ENCODE measurements at places on chromosomes 16 and 17. TPM values are rescaled to one million over a fixed set of nuclear protein-coding genes. Genes with fewer than 3 reads are reported as not detected.

PNMT gene
- total RNA-seq: not detected

ELMO3 gene
- not detected for total RNA-seq

CACNG5 gene
- total RNA-seq: not detected

CD7 gene
- not detected for total RNA-seq

TBC1D3E gene
- total RNA-seq: not detected

HOXB7 gene
- total RNA-seq: not detected

TRAF7 gene
- 63.6 TPM for total RNA-seq

RAB37 gene
- total RNA-seq: 4.3 TPM

GRCh38 chr16:1188432-1189189, 35.7 kb downstream of the CACNA1H start:
- DNase-seq: peak; percentile 90

- DNase-seq: no peak
Measured at GRCh38 chr17:42748908-42749798, 4.3 kb upstream of the EZH1 start.

- DNase-seq: no peak
Measured at GRCh38 chr17:33267271-33267790, 25.8 kb downstream of the ASIC2 start.

DNA sequence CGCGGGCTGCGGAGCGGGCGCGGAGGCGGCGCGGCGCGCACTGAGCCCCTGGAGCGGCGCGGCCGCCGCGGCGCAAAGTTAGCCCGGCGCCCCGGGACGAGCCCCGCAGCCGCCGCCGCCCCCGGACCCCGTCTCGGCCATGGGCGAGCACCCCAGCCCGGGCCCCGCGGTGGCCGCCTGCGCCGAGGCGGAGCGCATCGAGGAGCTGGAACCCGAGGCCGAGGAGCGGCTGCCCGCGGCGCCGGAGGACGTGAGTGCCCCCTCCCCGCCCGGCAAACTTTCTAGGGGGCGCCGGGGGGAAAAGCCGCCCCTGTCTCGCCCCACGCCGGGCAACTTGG, 388 bp downstream of the RHBDL3 start:
- no peak for DNase-seq

- DNase-seq: no peak
Measured at GRCh38 chr16:49189286-49189685, 92.4 kb downstream of the CBLN1 start.

GRCh38 chr17:58664302-58664701, 27.5 kb downstream of the TEX14 start:
- no peak for DNase-seq

GRCh38 chr16:66668777-66669444, 27.6 kb downstream of the CMTM4 start:
- DNase-seq: no peak

GRCh38 chr17:11996722-11997146, 541 bp downstream of the ZNF18 start:
- no peak for DNase-seq

- no peak for DNase-seq
Measured at GRCh38 chr17:67959510-67959909, 36.8 kb downstream of the C17orf58 start.

DNA sequence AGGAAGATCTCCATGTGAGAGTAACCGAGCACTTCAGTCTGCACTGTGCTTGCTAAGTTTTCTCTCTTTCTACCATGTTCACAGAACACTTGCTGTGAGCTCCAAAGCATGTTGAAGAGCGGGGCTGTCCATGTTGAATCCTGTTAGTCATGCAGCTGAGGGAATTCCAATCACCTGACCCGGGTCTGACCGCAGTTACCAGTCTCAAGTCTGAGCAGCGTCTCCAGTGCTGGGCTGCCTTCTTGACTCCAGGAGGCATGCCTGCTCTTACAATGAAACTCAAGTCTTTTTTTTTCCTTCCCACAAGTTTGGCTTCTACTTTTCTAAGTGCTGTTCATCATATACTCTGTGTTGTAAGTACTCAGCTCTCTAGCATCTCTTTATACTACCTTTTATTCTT, 44.3 kb downstream of the HOXB1 start:
- peak; percentile 16 for DNase-seq

DNA sequence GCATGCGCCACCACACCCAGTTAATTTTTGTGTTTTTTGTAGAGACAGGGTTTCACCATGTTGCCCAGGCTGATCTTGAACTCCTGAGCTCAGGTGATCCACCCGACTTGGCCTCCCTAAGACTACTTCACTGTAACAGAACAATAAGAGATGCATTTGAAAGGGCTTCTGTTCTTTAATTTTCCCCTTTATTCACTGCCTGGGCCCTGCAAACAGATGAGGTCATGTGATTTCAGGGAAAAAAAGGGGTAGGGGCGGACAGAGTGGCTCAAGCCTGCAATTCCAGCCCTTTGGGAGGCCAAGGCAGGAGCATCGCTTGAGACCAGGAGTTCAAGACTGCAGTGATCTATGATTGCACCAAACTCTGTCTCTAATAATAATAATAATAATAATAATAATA, 36.3 kb downstream of the TMEM114 start:
- no peak for DNase-seq

- no peak for DNase-seq
Measured at GRCh38 chr16:58792188-58792587, 58.1 kb upstream of the GOT2 start.

DNA sequence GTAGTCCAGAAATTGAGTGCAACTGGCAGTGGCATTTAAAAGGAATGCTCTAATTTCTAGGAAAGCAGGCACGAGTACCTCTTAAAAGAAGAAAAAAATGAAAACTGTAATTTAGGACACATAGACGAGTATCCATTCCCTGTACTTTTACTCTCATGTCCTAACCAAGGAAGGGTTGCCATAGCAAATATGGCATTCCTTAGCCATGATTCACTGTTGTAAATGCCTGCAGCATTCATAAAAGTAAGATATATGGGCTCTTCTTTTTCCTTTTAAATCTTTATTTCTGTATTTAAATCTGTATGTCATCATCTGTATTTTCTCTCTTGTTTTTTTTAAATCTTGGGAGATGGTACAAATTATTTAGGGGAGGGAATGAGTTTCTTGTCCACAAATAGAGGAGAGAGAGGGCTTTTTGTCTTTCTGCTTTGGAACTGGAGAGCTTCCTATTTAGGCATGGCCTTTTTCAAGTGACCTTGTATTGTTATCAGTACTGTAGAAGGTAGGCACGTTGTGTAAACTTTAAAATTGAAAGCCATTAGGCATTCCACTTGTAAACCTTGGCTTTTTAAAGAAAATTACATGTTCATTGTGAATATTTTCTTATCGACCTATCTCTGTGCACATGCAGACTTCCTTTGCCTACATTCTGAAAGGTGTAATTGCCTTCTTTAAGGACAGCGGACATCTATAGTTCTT, 50.0 kb downstream of the TENT4B start:
- no peak for DNase-seq

DNA sequence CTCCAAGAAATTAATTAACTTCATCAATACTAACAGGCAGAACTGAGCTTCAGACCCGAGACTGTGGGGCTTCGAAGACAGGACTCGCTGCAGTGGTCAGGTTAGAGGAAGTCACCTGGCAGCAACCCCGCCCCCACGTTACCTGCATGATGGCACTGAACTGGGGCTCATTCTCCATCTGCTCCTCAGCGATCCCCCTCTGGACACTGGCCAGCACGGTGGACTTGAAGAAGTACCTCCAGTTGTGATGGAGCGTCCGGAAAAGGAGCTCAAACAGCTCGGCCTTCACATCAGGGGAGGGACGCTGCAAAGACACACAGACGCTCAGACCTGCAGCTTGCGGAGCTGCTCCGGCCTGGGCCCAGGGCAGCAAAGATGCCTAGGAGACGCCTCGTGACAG, 40.9 kb upstream of the GSG1L start:
- no peak for DNase-seq

- no peak for DNase-seq
Measured at GRCh38 chr17:36983618-36984017, 34.9 kb downstream of the AATF start.

DNA sequence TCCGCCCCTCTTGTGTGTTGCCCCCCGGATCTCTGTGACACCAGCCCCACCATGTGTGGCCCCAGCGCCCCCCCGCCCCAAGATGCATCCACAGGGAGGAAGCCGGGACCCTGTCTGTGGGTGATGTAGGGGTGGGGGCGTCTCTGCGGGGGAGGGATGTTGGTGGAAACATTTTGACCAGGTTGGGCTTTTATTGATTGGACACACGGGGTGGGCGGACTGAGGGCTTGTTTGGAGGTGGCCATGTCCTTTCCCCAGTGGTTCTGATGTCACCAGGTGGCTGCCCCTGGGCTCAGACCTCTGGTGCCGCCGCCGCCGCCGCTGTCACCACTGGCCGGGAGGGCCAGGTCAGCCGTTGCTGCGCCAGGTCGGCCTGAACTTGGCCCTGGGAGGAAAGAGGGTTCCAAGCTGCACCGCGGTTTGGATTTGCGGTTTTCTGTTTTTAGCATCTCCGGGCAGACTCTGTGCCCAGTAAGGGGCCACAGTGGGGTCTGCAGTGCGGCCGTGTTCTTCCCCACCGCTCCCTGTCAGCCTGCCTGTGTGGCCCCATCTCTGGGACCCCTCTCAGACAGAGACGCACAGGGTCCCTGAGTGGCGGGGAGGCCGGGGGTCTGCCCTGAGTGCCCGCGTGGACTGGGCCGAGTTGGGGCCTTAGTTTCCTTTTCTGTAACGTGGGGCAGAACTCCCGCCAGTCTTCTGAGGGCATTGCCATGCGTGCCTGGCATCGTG, 19.8 kb downstream of the GSE1 start:
- no peak for DNase-seq

GRCh38 chr17:4706121-4706520, 2.2 kb upstream of the PELP1 start:
- DNase-seq: no peak

DNA sequence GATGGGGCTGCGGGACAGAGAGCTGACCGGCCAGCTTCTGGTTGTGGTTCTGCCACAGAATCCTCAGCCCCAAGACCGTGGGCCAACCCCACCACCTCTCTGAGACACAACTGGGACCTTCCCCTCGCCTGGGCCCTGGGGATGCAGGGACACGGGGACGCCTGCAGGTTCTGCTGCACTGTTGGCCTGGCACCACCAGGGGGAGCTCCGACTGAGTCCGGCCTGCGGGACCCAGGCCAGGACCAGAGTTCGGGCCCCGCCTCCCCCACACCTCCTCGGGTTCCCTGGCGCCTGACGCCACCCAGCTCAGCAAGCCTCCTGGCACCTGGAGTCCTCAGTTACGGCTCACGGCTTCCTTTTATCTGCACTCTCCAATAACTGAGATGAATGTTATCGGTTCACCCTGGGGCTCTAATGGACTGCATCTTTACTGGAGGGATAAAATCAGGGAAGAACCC, 27.3 kb downstream of the TBC1D16 start:
- DNase-seq: peak; percentile 79

- DNase-seq: peak; percentile 77
Measured at GRCh38 chr17:69466905-69467667, 52.6 kb downstream of the MAP2K6 start.

Data from neural progenitor cell (in vitro differentiated cells).